Tibial nerve (tissue), 4 donors: ENCODE measurements at places on chromosomes 3 and 15. TPM values are rescaled to one million over a fixed set of nuclear protein-coding genes. Genes with fewer than 3 reads are reported as not detected.

Gene POLR2M
- 41.7 TPM for total RNA-seq

Gene CMTM7
- 17.0 TPM for total RNA-seq

Gene ITIH3
- 16.5 TPM for total RNA-seq

Gene CCDC13
- total RNA-seq: 1.7 TPM

DNA sequence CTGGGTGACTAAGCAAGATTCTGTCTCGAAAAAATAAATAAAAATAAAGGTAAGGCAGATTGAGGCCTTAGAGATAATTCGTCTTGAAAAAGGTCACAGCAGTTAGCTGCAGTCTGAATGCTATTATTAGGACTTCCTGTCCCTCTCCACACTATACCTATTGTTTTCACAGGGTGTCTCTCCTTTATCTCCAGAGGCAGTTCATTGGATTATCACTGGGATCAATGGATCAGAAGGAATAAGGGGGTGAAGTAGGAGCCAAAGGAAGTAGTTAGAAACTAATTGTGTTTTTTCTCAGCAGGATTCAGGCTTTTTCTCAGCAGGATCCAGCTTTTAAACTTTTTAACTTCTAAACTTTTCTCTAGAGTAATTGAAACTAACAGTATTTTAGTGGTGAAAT lies 326.9 kb downstream of the IL5RA start:
- H3K27me3 ChIP-seq: no peaks in the 10 kb centered on the region
- no peaks in the 10 kb centered on the region for H3K36me3 ChIP-seq
- H3K4me1 ChIP-seq: no peaks in the 10 kb centered on the region
- no peak overlapping the region for H3K4me3 ChIP-seq
- H3K27ac ChIP-seq: no peak overlapping the region
- no peak for DNase-seq

DNA sequence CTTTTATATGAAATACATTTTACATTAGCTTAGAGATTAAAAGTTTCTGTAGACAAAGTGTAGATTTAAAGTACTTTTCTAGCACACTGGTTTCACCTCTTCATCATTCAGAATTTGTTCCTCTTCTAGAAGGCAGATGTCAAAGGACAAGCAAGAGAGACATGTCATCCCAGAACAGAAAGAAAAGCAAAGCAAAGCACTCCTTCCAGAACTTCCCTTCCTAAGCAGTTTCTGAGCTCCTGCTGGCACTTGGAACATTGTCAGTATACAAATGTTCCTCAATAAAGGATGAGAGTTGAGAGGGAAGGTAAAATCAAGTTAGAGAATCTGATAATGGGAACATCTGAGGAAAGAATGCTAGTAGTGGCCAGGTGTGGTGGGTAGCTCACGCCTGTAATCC lies 26.2 kb downstream of the TMOD3 start:
- no peak overlapping the region for H3K4me3 ChIP-seq
- no peaks in the 10 kb centered on the region for H3K36me3 ChIP-seq
- H3K4me1 ChIP-seq: no peaks in the 10 kb centered on the region
- DNase-seq: no peak

- DNase-seq: no peak
- H3K4me3 ChIP-seq: no peak overlapping the region
- H3K27me3 ChIP-seq: no peaks in the 10 kb centered on the region
- no peaks in the 10 kb centered on the region for H3K36me3 ChIP-seq
Measured at GRCh38 chr3:169152319-169152718, 511.2 kb downstream of the MECOM start.

- H3K27ac ChIP-seq: no peak overlapping the region
- peaks cover 14% of the 10 kb centered on the region for H3K4me1 ChIP-seq
- no peaks in the 10 kb centered on the region for H3K27me3 ChIP-seq
Measured at GRCh38 chr3:146507331-146508120, 36.9 kb downstream of the PLSCR1 start.

GRCh38 chr3:118180853-118181252 lies 853.8 kb downstream of the IGSF11 start:
- no peaks in the 10 kb centered on the region for H3K36me3 ChIP-seq
- no peaks in the 10 kb centered on the region for H3K4me1 ChIP-seq
- H3K27ac ChIP-seq: no peak overlapping the region
- H3K27me3 ChIP-seq: no peaks in the 10 kb centered on the region

GRCh38 chr3:119490153-119490552 lies 8.2 kb upstream of the TIMMDC1 start:
- no peaks in the 10 kb centered on the region for H3K36me3 ChIP-seq
- DNase-seq: no peak
- H3K27me3 ChIP-seq: no peaks in the 10 kb centered on the region
- no peaks in the 10 kb centered on the region for H3K4me1 ChIP-seq
- H3K27ac ChIP-seq: no peak overlapping the region
- no peak overlapping the region for H3K4me3 ChIP-seq

DNA sequence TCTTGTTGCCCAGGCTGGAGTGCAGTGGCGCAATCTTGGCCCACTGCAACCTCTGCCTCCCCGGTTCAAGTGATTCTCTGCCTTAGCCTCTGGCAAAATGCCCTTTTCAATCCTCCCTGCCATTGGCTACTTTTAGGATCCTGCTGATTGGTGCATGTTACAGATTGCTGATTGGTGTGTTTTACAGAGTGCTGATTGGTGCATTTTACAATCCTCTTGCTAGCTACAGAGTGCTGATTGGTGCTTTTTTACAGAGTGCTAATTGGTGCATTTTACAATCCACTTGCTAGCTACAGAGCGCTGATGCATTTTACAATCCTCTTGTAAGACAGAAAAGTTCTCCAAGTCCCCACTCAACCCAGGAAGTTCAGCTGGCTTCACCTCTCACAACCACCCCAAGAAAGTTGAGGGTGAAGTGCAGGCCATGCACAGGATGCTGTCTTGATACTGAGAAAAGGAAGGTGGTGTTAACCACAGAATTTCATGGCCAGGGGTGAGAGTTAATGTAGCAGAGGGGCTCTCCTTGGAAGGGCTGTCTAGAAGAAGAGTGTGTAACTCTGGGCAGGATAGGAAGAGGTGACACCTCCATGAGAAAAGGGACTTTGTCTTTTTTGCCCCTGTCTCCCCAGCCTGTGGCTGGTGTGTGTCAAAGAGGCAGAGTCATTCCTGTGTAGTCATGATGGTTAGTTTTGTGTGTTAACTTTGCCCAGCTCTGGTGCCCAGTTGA lies 145.9 kb downstream of the APBA2 start:
- no peaks in the 10 kb centered on the region for H3K4me1 ChIP-seq
- no peak overlapping the region for H3K27ac ChIP-seq
- no peaks in the 10 kb centered on the region for H3K36me3 ChIP-seq
- DNase-seq: no peak
- no peak overlapping the region for H3K4me3 ChIP-seq

DNA sequence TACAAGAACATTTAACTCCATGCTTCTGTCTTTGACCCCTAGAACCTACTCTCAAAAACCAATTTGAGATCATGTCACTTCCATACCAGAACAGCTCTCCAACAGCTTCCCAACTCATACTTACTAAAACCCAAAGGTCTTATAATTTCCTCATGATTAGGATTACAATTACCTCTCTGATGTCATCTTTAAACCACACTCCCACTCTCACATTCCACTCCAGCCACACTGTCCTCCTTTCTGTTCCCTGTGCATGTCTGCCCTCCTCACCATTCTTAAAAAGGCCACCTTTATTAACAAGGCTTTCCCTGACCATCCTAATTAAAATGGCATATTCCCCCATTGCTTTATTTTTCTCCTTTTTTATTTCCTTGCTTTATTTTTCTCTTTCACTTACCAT lies 18.9 kb downstream of the PHC3 start:
- no peaks in the 10 kb centered on the region for H3K27me3 ChIP-seq
- H3K4me1 ChIP-seq: peaks cover 10% of the 10 kb centered on the region
- no peak for DNase-seq
- H3K27ac ChIP-seq: no peak overlapping the region
- H3K36me3 ChIP-seq: peaks cover 6% of the 10 kb centered on the region

GRCh38 chr3:43879166-43879565 lies 188.4 kb downstream of the ABHD5 start:
- H3K4me3 ChIP-seq: no peak overlapping the region
- no peaks in the 10 kb centered on the region for H3K36me3 ChIP-seq
- no peaks in the 10 kb centered on the region for H3K4me1 ChIP-seq
- no peak overlapping the region for H3K27ac ChIP-seq
- no peak for DNase-seq
